ENCODE measurements at places on chromosomes 1 and 21.

DNA sequence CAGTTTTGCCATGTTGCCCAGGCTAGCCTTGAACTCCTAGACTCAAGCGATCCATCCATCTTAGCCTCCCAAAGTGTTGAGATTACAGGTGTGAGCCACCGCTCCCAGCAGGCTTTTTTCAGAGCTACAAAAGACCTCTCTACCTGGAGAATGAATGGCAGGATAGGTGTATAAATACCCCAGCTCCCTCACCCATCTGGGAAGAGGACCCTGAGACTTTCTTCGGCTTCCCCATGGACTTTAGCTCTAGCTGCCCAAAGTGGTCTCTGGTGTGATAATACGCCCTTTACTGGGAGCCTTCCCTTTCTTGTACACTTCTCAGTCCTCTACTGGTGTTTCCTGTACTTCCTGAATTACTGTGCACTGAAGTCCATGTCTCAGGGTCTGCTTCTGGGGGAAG, 60.6 kb downstream of the PTP4A2 start:
- no peak for DNase-seq

- DNase-seq = no peak
Measured at GRCh38 chr21:45886610-45887026, 95.0 kb upstream of the COL6A1 start.

GRCh38 chr1:109776911-109777310, 13.2 kb upstream of the EPS8L3 start:
- peak; percentile 71 for DNase-seq

GRCh38 chr1:160365325-160365724, 1.5 kb upstream of the NHLH1 start:
- DNase-seq = no peak

DNA sequence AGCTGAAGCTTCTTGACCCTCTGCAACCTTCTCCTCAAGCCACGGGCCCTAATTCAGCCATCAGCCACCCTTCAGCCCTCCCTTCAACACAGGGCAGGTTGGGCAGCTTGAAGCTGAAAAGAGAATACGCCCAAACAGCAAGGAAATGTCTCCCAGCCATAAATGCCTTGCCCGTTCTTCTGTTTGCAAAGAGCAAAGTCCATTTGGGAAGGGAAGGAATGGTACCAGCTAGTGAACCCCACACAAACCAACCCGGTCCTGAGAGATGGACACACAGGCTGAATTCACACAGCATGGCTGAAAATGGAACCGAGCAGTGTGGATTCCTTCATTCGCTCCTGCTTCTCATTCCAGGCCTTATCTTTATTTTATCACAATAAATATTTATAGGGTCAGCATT, 11.5 kb downstream of the PLEKHA6 start:
- no peak for DNase-seq

- no peak for DNase-seq
Measured at GRCh38 chr1:7574121-7575040, 196.7 kb upstream of the VAMP3 start.

GRCh38 chr1:162629651-162630050, 2.6 kb upstream of the DDR2 start:
- no peak for DNase-seq

- no peak for DNase-seq
Measured at GRCh38 chr1:151523326-151523725, 12.1 kb downstream of the CGN start.

- DNase-seq = no peak
Measured at GRCh38 chr1:218339267-218339831, 5.8 kb upstream of the TGFB2 start.

- DNase-seq = no peak
Measured at GRCh38 chr1:38585460-38585859, 274.1 kb downstream of the RRAGC start.

GRCh38 chr21:34907461-34908418, 141.4 kb downstream of the RUNX1 start:
- no peak for DNase-seq

DNA sequence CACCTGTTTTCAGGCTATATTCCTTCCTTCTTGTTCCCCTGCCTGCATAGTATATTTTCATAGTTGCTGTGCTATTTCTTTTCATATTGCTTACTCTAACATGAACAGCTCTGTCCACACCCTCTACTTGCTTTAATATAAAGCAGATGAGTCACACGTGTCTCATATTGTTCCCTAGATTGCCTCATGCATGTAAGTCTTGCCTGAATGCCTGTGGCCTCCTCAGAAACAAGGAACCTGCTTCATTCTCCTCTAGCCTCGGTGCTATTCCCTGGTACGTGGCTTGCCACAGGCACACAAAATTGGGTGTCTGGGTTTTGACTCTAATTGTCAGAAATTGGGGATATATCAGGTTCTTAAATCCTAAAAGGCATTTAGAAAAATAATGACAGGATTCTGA, 16.5 kb upstream of the PKP1 start:
- DNase-seq = no peak

- DNase-seq = no peak
Measured at GRCh38 chr1:160605205-160605604, 25.9 kb upstream of the CD84 start.

GRCh38 chr1:229410370-229410691, 23.6 kb downstream of the ACTA1 start:
- DNase-seq = no peak

GRCh38 chr1:218617986-218618385, 272.9 kb downstream of the TGFB2 start:
- DNase-seq = no peak

- no peak for DNase-seq
Measured at GRCh38 chr1:226731257-226731893, 7.7 kb downstream of the ITPKB start.

Data from activated CD4-positive, alpha-beta T cell treated with anti-CD3 and anti-CD28 coated beads, Interleukin-2, amount 50 U/mL, for 24 hours (primary cell).